ENCODE measurements at places on chromosomes 7 and 10. TPM values are rescaled to one million over a fixed set of nuclear protein-coding genes. Genes with fewer than 3 reads are reported as not detected.

DNA sequence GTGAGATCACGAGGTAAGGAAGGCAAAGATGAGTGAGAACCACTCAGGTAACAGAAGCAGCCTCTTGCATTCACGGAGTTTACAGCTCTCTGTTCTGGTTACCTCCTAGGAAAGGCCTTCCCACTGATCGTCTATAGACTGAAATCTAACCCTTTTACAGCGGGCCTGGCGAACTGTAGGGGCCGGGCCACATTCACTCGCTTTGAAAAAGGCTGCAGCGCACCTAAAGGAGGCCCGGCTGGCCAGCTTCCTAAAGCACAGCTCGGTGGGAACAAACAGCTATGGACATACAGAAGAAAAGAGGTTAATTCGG, 565 bp downstream of the ATP5MK start:
- no peak for DNase-seq

GRCh38 chr10:117450940-117451339, 75.7 kb upstream of the PDZD8 start:
- DNase-seq = no peak

VAX1 gene
- total RNA-seq = not detected

ELFN1 gene
- 0.38 TPM for total RNA-seq

MRLN gene
- total RNA-seq = not detected
